ENCODE measurements at places on chromosomes 5 and 9.

DNA sequence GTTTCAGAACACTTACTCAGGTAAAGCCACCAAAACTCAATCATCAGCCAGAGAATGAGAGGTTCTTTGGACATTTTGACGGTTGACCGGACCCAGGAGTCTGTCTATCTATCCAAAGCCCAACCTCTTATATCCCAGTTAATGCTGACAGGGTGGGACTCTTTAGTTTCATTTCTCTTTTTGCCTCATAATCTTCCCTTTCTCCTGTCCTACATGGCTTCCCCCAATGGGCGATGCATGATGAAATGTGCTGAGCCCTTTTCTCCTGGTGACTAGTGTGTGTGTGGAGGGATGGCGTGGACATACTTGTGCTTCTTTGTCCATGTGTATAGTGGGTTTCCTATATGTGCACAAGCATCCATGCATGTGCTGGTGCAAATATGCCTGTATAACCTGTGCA, at the start of gene TIMD4:
TSS of gene TIMD4 (minus strand) at position 102 of the 400 bp plus-strand sequence. CDS start at position 74, 28 bp downstream.
- DNase-seq = no peak

DNA sequence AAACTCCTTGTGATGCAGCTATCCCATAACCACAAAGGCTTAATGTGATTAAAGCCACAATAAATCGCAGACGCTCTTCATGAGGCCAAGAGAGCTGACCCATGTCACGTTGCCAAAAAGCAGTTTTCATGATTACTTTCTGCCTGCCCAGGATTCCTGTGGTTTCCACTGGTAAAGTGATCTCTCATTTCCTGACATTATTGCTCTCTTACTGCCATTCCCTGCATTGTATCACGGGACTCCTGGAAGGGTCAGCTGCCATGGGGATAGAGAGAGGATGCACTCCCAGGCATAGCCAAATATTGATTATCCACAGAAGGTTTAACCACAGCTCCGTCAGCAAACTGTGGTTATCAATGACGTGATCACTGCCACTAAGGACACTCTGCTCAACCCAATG, 103.8 kb upstream of the SLC1A3 start:
- no peak for DNase-seq

DNA sequence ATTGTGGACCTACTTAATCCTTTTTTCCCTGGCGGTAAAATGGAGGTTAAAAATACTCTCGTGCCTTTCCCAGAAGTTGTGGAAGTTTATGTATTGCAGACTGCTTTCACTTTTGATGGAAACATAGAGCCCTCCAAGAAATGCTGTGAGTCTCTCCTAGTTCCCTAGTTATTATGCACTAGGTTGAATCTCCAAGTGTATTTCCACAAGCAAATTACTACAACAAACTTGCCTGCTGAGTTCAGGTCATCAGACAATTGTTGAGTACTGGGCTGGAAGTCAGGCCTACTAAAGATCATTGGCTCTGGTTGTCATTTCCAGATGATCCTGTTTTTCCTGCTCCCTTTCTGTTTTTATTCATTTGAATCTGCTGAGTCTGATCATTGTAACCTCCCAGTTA, 104.1 kb downstream of the CD180 start:
- no peak for DNase-seq

DNA sequence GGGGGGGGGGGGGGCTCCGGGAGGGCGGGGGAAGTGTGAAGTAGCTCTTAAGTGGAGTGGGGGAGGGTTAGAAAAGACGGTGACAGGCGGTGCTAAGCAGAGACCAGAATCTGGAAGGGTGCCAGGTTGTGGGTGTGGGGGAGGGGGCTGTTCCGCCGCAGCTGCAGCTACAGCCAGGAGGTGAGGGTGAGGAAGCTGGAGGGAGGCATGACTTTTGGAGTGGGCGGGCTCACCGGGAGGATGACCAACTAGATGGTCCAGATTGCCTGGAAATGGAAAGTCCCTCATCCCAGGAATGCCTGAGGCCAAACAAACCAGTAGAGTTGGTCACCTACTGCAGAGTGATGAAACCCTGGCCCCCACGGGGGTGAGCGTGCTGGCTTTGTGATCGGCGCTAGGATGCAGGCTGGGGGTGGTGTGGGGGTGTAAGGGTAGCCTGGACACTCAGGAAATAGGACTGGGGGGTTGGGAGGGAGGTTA, 158.1 kb upstream of the SHB start:
- DNase-seq = peak; percentile 70

DNA sequence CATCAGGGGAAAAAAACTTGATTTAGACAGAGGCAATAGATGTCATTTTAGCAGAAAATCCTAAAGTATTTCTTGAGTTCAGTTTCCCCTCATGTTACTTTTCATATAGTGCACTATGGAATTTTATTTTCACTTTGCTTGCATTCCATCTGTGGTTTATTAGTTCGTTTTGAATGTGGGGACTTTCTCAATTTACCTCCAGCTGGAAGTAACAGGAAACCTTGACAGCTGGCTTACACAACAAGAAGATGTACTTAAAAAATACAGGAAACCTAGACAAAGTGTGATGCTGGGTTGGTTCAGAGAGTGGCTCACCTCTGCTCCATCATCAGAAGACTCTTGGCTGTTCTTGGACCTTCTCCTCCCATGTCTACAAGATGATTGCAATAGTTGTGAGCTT, 567.0 kb downstream of the CETN3 start:
- DNase-seq = no peak

- DNase-seq = no peak
These were observed 242.0 kb upstream of the CDH18 start for GRCh38 chr5:20230010-20230409.

DNA sequence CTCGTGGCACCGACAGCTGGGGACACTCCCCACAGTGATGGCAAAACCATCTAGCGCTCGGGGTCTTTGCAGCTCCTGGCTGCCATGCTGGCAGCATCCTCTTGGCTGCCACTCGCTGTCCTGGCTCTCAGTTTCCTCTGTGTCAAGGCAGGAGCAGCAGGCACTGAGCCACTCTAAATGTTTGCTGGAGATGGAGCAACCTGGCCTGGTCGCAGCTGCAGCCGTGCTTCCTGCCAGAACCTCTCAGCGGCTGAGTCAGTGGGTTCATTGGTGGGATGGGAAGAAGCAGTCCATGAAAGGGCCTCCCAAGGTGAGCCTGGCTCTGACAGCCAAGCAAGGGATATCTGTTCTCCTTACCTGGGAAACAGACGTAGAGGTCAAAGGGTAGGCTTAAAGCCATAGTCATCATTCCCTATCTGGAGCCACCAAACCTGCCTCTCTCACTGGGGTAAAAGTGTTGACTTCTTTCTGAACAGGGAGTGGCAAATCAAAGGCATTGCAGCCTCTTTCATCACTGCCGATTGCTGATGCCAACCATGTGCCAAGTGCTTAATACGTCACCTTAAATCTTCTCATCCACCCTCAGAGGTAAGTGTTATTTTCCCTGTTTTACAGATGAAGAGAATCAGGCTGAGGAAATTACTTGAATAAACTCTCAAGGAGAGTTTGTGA, 304.8 kb upstream of the ZNF462 start:
- DNase-seq = no peak

DNA sequence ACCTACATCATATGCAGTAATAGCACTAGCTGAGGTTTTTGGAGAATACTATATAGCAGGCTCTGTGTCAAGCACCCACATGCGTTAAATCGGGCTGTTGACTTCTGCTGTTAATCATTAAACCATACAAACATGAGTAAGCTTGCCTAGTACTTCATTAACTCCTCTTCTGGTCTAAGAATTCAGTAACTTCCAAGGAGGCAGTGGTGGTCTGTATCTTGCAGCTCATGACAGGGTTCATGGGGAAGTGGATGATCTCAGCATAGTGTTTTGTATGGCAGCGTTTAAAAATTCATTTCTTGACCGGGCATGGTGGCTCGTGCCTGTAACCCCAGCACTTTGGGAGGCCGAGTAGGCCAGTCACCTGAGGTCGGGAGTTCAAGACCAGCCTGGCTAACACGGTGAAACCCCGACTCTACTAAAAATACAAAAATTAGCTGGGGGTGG, at the start of gene HAVCR1:
TSS of gene HAVCR1 (minus strand) at position 24 of the 447 bp plus-strand sequence. CDS start 1,173 bp downstream, outside the sequence.
- DNase-seq = no peak

DNA sequence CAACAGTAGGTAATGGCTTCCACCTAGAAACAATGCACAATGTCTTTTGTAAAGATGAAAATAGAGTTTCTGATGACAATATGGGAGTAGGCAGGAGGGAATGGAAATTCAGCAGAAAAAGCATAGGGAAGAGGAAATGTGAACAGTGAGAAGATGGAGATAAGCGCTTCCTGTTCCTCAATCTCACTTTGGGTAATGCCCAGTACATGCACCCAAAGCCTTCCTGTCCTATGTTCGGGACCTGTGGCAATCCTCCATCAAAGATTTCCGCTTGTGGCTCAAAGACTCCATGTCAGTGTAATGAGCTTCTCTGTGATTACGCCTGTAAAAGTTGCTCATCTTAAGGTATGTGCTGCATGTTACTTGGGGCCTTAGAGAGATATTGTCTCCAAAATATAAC, 2.7 kb downstream of the UGT3A1 start:
- no peak for DNase-seq

- no peak for DNase-seq
These were observed 6.3 kb downstream of the MEF2C start for GRCh38 chr5:88876714-88877113.

DNA sequence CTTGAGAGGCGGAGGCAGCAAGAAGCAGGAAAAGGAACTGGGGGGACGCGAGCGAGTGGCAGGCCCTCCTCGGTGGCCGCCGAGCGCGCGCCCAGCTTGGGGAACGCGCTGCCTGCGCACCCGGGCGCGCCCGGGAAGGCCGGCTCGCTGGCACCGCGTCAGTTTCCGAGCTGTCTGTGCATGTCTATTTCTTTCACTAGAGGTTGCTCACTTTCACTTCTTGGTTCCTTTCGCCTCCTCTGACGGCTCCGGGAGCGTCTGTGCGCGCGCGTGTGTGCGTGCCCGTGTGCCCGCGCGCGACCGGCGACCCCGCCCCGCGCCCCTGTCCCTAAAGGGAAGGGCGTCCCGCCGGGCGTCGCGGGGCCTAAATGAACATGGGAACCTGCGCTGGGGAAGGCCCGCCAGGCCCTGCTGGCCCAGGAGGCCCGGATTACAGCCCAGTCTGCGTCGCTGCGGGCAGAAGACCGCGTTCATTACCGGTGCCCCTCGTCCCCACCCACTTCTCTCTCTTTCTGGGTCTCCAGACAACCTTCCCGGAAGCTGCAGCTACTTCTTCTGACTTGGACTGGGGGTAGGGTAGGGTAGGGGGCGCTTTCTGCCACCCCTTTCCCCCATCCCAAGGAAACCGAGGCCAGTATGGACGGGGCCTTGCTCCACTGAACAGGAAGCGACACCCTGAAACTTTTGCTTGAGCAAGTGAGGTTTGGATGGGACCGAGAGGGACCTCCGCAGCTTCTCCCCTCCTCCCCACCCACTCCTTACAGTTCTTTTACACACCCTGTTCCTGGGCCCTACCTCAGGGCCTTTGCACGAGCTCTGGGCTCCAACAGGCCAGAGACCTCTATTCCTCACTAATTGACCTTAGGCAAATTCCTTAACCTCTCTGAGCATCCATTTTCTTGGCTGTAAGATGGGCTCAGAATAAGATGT, 205.8 kb upstream of the IER5L start:
- peak; percentile 75 for DNase-seq

GRCh38 chr5:129760636-129761325, 12.9 kb downstream of the MINAR2 start:
- no peak for DNase-seq

GRCh38 chr9:34501889-34502425, 20.8 kb downstream of the ENHO start:
- DNase-seq = no peak

GRCh38 chr5:12073426-12073825, 169.2 kb upstream of the CTNND2 start:
- no peak for DNase-seq

GRCh38 chr5:16970826-16971225, 34.7 kb upstream of the MYO10 start:
- DNase-seq = no peak

- peak; percentile 91 for DNase-seq
These were observed at the start of gene RPS14 for GRCh38 chr5:150449517-150450339. RPS14 (minus strand) TSS chr5:150449739; CDS start chr5:150447733, 2,006 bp downstream.

DNA sequence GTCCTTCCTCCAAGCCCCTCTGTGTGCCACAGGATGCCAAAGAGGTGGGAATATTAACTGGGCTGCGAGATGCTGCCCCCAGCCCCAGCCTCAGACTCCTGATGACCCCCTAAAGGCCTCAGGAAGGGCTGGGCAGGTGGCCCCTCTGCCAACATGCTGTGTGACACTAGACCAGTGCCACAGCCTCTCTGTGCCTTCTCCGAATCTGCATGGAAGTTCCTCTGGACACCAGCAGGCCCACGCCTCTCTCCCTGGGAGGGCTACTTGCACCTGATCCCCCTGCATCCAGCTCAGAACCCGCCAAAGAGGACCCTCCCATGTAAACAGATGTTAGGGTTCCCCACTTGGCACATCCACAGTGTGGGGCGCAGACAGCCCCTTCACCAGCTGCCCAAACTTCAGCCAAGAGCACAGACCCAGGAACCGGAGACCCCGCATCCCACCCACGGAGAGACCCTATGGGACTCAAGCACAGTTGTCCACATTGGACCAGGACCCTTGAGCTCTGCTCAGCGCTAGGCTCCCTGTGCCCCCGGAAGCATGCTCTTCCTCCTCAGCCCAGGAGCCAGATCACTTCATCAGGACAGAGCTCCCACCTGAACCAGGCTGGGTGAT, 91.6 kb upstream of the LMX1B start:
- DNase-seq = no peak

- no peak for DNase-seq
These were observed 357.7 kb downstream of the SEMA5A start for GRCh38 chr5:9188131-9188530.

DNA sequence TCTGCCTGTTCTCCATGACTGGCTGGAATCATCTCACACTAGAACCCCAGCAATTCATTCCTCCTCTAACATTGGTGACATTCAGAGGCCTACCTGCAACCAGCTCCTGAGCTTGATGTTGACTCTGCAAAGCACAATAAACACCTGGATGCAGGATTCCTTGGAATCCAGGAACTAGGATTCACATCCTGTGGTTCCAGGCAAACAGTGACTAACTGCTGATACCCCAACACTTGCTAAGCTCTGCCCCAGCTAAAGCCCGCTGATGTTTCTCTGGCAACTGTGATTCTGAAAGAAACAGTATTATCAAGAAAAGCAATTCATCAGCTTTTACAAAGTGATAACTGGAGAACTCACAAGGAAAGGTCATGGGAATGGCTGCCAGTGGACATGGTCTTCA, 29.2 kb downstream of the SUSD1 start:
- DNase-seq = no peak

- no peak for DNase-seq
These were observed 315.2 kb downstream of the ARHGAP26 start for GRCh38 chr5:143085319-143085917.

GRCh38 chr5:113187906-113188305, 211.3 kb downstream of the DCP2 start:
- no peak for DNase-seq
